ENCODE measurements at places on chromosomes 7 and 10.

GRCh38 chr10:29576681-29577080 is 58.1 kb downstream of the SVIL start:
- DNase-seq, result peak; percentile 27

DNA sequence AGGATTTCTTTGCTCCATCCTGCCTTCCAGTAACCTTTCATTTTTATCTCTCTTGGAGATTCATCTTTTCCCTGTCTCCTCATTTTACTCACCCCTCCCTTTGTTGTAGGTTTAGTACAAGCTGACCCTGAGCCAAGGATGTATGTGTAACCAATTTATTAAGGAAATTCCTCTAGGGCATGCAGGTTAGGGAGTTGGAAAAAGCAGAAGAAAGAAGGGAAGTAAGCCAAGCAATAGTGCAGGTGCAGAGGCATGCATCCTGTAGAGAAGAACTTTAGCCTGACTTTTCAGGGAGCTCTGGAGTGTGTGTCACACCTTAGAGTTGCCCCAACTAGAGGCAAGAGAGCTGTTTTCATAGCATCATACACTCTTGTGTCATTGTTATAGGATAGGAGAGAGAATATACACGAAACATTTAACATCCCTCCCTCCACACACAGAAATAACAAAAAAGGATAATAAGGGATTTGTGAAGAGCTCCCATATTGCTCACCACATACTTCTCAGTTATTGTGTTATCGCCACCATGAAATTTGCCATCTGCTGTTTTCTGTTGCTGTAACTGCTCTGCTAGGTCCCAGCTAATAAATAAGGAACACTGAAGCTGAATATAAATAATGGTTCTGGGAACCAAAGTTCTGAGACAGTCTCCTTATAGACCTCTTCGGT is 21.8 kb upstream of the SEMA3C start:
- DNase-seq, result no peak

DNA sequence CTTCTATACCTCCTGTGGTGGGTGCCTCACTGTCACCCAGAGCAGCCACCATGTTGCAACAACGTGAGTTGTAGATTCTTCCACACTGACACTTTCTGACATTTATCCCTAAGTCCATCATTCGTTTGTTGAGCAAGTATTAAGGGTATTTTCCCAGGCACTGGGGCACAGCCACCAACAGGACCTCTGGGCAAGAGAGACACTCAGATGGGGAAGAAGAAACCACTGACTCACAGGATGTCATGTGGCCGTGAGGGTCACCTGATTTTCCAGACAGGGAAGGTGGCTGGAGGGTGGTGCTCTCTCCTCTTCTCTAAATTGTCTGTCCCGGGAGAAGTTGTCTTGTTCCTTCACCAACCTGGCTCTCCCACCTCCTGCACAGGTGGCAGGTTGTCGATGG is 51.7 kb upstream of the PPIF start:
- DNase-seq, result no peak

DNA sequence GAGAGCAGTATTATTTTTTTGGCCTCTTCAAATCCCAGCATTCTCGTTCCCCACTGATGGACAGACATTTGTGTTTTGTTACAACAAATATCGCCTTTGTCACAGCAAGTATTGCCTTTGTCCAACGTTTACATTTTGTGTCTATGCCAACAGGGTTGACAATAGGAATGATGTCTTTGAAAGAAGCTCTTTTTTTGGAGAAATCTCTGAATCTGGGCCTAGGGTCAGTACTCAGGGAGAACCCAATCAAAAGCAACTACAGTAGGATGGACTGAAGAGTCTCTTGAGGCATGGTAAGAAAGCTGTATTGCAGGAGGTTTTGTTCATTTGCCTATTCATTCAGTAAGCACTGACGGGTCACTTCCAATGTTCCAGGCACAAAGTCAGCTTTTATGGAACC is 57.7 kb upstream of the KLF14 start:
- no peak for DNase-seq

DNA sequence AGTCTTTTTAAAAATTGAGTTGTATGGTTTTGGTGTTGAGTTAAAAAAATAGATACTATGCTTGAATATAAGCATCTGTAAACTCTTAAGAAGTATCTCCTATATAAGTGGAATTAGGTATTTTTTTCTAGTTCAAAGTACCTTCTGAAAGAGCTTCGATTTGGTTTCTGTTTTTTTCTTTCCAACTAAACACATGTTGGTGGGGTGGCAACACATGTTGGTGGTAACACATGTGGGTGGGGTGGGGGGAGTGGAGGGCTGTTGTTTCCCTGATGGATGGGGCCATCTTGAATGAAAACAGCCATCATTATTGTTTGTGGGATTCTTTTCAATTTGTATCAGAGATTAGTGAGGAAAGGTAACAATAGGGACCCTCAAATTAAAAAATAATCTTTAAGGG is 178.9 kb downstream of the STK31 start:
- DNase-seq, result no peak

GRCh38 chr7:12210179-12211053 is 678 bp upstream of the TMEM106B start:
- no peak for DNase-seq

GRCh38 chr7:75861636-75862035 is 17.2 kb upstream of the RHBDD2 start:
- DNase-seq, result no peak

GRCh38 chr7:22860784-22861482 is 38.3 kb upstream of the TOMM7 start:
- DNase-seq, result no peak

GRCh38 chr10:103849880-103850571 is 5.3 kb downstream of the SH3PXD2A start:
- DNase-seq, result no peak

GRCh38 chr7:450741-451140 is 68.9 kb downstream of the PDGFA start:
- DNase-seq, result no peak

DNA sequence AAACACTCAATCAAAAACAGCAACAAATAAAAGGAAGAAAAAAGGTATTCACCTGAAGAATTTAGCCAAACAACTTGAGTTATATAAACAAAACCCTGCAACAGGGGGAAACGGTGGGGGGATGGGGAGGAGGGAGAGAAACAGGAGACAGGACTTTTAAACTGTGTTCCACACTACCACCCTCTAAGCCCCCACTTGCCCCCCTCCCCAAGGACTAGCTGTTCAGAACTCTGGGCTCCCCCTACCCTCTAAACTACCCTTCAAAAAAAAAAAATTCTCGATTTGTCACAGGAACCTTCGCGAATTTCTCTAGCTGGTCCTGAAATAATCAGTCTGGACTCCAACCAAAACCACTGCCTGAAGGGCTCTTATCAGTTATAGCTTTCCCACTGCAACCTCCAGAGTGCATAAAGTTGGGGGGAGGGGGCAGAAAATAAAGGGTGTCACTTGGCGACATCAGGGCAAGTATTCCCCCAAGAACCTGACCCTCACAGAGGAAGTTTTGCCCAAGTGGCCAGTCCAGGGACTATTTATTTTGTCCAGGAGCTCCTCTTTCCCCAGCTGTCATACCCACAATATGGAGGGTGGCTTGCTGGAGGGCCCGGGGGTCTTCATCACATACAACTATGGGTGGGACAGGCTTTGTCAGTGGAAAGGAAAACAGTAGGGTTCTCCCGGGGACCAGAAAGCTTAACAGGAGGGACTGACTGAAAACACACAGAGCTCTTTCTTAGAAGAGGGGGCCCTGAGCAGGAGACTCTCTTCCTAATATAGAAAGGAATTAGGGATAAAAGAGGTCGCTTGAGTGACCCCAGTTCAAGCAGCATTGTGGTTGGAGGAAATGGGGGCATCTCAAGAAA is 1.3 kb downstream of the UBE2H start:
- DNase-seq, result peak; percentile 41

- no peak for DNase-seq
Measured at GRCh38 chr7:97011536-97012364, 6.4 kb downstream of the DLX6 start.

DNA sequence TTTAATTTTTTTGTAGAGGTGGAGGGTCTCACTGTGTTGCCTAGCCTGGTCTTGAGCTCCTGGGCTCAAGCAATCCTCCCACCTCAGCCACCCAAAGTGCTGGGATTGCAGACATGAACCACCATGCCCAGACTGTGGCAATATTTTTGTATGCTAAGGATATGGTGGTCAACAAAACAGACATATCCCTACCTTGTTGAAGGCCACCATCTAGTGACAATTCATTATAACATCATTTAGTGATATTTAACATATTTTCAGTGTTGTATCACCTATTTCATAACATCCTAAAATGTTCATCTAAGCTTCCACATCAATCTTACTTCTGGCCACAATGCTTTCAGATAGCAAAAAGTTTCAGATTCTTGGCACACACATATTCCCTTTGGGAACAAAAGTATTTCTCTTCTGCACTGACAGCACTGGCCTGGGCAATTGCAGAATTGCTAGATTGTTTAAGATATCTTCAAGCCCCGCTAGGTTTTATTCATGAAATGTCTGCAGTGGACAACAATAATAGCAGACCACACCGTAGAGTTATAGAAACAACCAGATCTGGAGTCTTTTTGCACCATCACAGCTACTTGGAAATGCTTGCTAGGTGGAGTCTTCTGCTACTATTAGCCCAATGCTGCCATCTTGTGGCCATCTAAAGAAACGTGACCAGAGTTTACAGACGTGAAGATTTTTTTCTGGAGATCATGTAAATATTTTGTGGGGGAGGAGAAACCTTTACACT is 58.4 kb downstream of the DNAJC12 start:
- peak; percentile 86 for DNase-seq

DNA sequence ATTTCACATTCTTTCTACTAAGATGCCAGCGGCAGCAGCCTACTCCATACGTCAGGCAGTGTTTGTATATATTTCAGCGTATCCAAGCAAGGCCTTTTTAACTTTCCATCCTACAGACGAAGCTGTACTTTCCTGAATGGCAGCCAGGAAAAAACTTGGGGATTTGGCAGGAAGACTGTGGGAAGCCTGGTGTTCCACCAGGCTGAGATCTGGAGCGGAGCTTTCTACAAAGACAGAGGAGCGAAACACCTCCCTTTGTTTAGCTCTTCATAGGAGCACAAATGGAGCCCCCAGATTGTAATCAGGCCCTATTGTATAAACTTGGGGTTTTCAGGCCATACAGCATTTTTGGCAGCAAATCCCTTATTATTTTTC is 143.8 kb downstream of the TES start:
- DNase-seq, result peak; percentile 98

DNA sequence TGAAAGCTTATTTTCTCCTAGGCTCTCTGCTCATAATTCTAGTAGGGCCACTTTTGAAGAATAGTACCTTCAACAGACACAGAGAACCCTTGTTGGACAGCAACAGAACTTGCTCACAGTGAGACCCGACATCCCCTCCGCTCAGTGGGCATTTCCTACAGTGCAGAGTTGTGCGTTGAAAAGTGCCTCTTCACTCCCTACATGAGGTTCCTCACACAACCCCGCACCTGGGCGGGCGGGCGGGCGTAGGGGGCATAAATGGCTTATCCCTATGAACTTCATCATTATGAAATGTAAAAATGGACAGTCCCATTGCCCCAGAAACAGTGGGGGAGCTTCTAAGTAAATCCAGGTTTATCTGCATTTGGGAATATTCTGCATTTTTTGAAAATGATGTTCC is 174.9 kb downstream of the MGMT start:
- no peak for DNase-seq

- no peak for DNase-seq
Measured at GRCh38 chr10:97011397-97011796, 174.4 kb downstream of the SLIT1 start.

GRCh38 chr7:70068531-70068930 is 470.3 kb downstream of the AUTS2 start:
- no peak for DNase-seq

- DNase-seq, result no peak
Measured at GRCh38 chr7:137946011-137946410, 55.9 kb downstream of the CREB3L2 start.

- DNase-seq, result no peak
Measured at GRCh38 chr10:43846187-43846680, 197.6 kb upstream of the ZNF32 start.

- DNase-seq, result no peak
Measured at GRCh38 chr7:55299273-55299967, 65.7 kb upstream of the LANCL2 start.

- no peak for DNase-seq
Measured at GRCh38 chr7:136256491-136256890, 279.3 kb upstream of the MTPN start.

DNA sequence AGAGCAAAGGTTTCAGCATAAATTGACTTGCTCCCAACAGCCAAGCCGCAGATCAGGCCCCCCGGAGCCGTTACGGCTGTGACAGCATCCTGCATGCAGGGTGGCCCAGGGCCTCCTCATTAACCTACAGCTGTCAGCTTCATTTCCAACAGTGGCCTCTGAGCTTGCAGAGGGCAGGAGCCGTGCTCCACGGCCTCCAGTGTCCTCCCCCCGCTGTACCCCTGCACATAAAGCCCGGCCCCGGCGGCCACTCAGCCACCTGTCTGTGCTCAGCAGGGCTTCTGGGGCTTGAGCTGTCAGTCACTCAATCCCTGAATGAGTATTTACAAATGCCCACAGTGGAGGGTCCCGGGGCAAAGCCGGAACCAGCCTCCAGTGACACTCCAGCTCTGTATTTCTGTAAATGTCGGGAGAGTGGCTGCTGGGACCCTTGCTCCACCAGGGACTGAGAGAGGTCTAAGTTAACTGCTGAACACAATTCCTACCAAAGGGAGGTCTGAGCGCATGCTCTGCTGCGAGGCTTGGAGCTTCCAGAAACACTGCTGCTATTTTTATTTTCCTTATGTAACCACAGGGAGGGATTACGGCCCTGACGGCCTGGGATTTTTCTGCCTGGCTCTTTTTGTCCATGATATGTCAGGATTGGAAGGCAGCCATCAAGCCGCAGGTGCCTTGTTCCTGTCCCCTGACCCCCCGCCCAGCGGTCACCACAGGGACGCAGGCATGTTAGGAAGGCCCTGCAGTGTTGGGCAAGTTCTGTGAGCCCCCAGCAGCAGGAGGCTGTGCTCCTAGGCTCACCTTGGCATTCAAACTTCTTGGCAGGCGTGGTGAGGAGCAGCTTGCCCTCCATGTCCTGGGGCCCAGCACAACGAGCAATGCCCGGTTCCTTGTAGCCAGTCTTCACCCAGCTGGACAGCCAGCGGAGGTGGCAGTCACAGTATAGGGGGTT is 165.0 kb downstream of the SLIT1 start:
- no peak for DNase-seq

DNA sequence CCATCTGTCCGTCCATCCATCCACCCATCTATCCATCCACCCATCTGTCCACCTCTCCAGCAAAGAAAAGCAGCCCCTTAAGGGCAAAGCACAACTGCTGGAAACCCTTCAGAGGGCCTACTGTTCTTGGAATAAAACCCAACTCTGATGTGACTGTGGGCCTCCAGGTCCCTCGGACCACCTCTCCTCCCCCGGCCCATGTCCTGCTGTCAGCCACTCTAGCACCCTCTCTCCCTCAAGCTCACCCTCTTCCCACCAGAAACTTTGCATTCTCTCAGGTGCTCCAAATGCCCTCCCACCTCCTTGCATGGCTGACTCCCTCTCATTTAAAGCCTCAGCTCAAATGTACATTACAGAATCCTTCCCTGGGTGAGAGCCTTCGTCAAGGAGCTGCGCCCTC is 110.3 kb downstream of the ARHGAP22 start:
- DNase-seq, result no peak
